NCI-H2029 (cell line): ENCODE measurements at places on chromosomes 16 and 17.

DNA sequence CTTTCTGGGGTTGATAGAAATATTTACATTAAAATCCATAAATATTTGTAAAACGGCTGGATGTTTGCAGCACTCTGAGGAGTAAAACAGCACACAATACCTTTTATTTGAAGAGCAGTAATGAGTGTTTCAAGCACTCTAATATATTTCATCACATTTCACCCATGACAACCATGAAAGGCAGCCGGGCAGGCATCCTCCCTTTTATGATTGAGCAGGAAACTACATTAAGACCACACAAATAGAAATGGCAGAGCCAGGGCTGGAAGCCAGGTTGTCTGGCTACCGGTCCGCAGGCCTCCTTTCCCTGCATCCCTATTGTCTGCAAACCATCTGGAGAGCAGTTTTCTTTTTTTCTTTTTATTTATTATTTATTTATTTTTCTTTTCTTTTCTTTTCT lies 23.1 kb upstream of the GPRC5C start:
- peak; percentile 81 for DNase-seq

DNA sequence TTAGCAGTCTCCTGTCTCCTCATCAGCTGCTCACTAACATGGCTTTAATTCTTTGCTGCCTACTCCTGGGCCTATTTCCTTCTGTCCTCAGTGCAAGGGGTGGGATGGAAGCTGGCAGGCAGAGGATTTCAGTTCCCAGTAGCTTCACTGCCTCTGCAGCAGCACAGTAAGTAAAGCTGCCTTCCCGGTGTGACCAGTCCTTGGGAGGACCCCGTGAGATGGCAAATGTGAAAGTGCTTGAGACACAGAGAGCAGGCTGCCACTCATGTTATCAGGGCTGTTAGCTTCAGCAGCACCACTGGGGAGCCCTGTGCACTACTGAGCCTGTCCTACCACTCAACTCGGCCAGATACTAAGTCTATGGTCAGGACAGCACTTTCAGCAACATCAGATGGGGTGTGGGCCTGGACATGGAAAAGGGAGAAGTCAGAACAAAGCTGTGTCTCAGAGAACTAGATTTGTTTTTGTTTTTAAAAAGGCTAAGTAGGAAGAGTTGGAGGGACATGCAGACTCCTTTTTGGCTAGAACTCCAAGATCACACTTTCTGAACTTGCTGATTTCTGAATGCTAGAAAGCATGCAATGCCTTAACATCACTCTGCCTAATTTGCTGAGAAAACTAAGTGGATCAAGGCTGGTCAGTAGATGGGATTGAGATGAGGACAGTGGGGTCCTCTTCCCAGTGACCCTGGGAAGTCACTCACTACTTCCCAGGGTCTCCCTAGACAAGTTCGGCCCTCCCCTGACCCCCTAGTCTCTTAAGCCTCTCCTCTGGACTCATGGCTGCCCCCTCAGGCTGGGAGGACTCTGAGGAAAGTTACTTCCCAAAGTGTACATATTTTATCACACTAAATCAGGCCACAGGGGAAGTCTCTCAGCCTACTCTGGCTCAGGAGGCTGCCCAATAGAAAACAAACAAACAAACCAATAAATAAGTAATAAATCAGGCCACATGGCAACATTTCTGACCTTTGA lies 1.1 kb downstream of the ACSF2 start:
- no peak for DNase-seq

- no peak for DNase-seq
Measured at GRCh38 chr17:41769346-41769862, 17.1 kb downstream of the JUP start.

DNA sequence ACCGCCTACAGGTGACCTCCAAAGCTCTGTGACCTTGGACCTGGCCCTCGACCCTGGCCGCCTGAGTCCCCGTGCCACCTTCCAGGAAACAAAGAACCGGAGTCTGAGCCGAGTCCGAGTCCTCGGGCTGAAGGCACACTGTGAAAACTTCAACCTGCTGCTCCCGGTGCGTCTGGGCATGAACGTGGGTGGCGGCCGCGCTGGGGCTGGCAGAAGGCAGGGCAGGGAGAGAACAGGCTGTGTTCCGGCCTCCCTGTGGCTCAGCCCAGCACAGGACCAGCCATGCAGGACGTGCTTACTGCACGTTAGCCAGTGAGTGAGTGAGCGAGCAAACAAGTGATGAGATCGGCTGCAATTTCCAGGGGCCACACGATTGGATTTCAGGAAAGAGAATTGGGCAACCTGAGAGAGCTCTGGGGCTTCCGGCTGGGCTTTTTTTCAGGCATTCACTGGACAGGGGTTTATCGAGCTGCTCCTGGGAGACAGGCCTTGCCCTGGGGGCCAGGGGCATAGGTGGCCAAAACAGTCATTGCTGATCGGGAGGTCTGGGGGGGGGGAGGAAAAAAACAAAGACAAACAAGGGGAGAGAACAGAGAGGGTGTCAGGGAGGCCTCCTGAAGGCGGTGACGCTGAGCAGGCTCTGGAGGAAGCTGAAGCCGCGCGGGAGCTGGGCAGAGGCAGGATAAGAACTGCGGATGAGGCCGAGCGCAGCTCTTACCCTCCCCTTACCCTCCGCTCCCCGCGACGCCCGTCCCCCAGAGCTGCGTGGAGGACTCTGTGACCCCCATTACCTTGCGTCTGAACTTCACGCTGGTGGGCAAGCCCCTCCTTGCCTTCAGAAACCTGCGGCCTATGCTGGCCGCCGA lies 16.9 kb downstream of the ITGAX start:
- DNase-seq: no peak

DNA sequence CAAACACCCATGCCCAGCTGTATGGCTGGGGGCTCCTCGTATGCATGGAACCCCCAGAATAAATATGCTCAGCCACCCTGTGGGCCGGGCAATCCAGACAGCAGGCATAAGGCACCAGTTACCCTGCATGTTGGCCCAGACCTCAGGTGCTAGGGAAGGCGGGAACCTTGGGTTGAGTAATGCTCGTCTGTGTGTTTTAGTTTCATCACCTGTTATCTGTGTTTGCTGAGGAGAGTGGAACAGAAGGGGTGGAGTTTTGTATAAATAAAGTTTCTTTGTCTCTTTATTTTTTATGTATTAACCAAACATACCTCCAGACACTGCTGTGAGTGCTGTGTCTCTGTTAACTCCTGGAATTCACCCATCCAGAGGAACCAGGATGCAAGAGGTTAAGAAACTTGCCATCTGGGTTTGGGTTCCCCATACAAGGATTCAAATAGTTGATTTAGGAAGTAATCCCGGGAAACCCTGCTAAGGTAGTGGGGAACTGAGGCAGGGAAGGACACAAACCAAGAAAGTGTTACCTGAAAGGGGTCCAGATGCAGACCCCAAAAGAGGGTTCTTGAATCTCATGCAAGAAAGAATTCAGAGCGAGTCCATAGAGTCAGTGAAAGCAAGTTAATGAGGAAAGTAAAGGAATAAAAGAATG lies 37.4 kb upstream of the IL21R start:
- peak; percentile 23 for DNase-seq

GRCh38 chr16:11384184-11384955 lies 39.1 kb downstream of the RMI2 start:
- no peak for DNase-seq

GRCh38 chr17:79039886-79040285 lies 15.9 kb downstream of the C1QTNF1 start:
- no peak for DNase-seq

DNA sequence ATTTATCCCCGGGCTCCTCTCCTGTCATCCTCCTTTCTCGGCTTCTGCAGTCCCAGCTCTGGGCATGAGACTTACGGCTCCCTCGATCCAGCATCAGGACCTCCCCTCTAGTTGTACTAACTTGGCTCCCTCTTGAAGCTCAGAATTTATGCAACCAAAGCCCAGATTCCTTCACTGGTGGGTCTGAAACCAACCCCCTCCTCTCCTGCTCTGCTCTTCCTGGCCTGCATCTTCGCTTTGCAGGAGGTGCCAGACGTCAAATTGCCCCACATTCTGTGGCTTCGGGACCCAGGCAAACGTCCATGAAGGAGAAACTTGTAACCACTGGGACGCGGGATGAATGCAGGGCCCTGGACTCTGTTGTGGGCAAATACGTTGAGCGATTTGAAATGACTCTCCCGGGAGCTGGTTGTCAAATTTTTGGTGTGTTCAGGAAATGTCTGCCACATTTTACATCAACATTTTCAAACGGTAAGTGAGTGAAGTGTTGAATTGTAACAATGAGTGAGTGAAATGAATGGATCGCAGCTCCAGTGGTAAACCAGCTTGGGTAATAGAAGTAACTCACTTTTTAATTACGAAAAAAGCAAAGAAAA lies 29.3 kb upstream of the ELAC2 start:
- no peak for DNase-seq

- DNase-seq: no peak
Measured at GRCh38 chr17:65559804-65560627, 1.4 kb downstream of the AXIN2 start.

- peak; percentile 78 for DNase-seq
Measured at GRCh38 chr17:30831663-30832437, at the start of gene ATAD5. Gene ATAD5 (plus strand): TSS chr17:30831966. CDS start chr17:30832348, 382 bp downstream.

DNA sequence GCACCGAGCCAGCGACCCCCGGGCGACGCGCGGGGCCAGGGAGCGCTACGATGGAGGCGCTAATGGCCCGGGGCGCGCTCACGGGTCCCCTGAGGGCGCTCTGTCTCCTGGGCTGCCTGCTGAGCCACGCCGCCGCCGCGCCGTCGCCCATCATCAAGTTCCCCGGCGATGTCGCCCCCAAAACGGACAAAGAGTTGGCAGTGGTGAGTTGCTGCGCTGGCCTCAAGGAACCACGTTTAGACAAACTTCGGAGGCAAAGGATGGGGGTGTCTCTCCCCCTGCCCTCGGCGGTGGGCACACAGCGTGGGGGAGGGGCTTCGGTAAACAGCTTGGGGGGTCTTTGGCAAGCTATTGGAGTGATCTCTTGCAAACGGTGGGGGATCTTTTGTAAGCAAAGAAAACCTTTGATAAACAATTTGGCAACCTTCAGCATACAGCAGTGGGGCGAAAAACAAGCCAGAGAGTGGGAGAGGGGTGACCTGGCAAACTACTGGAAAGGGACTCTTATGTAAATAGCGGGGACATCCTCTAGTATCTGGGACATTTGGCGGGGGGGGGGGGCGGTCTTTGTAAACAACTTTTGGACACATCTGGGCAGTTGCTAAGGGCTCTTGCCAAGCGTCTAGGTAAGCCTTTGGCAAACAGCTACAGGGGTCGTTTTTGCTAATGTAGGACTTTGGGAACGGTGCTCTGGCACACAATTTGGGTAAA lies 587 bp downstream of the MMP2 start:
- no peak for DNase-seq

DNA sequence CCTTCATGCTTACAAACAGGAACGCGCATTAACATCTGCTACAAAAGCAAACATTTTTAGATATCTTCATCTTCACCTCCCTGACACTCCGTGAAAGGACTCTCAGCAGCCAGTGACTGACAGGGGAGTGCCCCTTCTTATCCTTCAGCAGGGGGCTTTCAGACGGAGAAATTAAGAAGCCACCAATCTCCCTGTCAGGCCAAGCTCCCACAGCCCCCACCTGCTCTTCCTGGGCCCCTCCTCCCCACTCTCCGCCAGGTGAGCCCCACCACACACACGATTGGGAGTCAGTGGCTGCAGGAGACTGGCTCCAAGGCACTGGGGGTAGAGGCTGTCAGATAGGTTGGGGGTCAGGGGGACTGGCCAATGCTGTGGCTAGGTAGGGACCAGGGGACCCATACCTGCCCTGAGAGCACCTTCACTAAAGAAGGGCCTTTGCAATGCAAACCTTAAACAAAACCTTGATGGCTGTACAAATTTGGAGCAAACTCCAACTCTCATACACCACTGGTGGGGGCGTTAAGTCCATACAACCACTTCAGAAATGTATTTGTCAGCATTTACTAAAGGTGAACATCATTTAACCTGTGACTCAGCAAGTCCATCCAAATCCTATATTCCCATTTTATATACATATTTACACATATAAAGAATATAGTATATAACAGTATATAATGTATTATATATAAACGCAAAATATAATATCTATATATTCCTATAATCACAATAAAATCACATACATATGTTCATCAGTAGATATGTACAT lies 232.2 kb downstream of the ZNF423 start:
- DNase-seq: no peak

DNA sequence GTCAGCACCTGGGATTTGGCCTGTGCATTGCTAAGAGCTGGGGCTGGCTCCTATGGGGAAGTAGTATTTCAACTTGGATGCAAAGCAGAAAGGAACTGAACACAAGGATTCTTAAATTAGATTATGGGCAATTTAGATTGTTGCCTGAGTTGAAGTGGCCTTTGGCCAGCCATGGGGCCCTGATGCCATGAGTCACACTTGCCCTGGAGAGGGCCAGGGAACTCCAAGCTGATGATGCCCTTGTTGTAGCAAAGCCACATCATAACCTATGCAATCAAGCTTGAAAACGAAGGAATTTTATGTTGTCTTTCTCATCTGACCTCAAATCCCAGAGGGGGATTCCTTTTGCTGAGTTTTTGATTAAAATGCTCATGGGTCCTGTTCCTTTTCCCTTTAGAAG lies 3.9 kb upstream of the SPATA32 start:
- DNase-seq: no peak

DNA sequence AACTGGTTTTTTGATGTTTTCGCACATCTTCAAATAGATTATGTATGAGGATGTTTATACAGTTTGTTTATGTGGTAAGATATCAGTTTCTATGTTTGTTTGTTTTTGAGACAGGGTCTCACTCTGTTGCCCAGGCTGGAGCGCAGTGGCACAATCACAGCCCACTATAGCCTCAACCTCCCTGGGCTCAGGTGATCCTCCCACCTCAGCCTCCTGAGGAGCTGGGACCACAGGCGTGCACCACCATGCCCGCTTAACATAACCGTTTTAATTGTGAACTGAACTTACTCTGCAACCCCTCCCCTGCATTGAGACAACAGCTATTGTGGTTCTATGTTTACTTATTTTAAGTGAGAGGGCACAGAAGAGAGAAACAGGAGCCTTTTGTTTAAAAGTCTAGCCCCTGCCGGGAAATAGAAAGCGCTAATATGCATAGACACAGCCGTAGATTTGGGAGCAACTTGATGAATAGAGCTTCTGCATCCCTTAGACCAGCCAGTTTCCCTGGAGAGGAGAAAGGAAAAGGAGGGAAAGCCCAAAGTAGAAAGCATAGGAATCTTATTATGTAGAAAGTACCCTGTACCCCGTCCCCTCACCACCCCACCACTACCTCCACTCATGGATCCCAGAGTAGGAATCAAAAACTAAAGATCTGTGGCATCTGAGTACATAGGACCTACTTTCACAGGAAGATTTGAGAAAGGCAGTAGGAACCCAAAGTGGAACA lies 19.6 kb upstream of the APPBP2 start:
- no peak for DNase-seq

DNA sequence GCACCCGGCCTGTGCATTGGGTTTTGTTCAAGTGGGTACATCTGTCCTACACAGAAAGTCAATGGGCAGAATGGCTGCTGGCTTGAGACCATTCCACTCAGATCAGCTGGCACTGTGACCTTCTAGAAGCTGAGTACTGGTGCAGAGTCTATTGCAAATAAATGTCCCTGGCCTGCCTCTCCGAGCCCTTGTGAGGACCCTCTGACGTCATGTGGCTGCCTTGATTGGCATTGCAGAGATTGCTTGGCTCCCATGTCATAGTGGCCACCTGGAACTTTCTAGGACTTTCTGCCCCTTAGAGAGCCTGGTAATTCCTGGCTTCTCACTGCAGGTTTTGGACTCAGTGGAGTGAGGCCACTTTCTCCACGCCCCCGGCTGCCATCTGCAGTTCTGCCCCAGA lies 211.3 kb downstream of the ENGASE start:
- DNase-seq: no peak
